ENCODE measurements at places on chromosomes 2 and 18.
A peak's percentile ranks its signal among the peaks of the same experiment; 100 is the strongest.

DNA sequence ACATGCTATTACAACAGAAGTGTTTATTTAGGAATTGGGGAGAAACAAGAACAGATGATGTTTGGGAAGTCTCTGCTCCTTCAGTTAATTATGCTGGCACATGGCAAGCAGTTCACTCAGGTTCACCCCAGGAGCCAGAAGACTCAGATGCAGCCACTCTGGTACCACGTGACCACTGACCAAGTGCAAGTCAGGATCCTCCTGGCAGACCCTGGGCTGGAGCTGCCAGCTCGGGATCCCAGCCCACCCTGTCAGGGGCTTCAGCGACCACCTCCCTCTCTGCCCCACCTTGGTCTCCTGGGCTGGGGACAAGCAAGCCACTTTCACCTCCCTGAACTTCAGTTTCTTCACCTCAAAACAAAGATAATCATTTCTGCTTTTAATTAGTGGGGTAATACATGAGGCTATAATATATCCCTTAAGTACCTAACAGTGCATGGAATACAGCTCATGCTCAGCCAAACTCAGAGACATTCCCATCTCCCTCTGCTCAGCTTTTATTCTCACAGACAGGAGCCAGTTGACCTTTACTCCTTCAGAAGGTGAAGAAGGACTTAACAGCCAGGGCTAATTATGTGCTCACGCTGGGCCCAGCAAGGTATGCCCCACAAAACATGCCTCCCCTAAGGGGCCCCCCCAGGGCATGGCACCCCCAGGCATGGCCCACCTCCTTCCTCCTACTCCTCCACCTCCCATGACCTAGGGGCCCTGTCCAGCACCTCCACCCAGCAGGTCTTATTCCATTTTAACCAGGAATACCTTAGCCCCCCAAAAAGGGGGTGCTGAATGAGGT lies 11.8 kb downstream of the CRACDL start:
- no peak for DNase-seq

- DNase-seq = no peak
These were observed 43.2 kb downstream of the CLASP1 start for GRCh38 chr2:121605820-121606733.

- DNase-seq = no peak
These were observed 39.5 kb downstream of the PTGR3 start for GRCh38 chr18:75169411-75169810.

GRCh38 chr2:61450144-61450543 lies 20.7 kb downstream of the USP34 start:
- DNase-seq = no peak

DNA sequence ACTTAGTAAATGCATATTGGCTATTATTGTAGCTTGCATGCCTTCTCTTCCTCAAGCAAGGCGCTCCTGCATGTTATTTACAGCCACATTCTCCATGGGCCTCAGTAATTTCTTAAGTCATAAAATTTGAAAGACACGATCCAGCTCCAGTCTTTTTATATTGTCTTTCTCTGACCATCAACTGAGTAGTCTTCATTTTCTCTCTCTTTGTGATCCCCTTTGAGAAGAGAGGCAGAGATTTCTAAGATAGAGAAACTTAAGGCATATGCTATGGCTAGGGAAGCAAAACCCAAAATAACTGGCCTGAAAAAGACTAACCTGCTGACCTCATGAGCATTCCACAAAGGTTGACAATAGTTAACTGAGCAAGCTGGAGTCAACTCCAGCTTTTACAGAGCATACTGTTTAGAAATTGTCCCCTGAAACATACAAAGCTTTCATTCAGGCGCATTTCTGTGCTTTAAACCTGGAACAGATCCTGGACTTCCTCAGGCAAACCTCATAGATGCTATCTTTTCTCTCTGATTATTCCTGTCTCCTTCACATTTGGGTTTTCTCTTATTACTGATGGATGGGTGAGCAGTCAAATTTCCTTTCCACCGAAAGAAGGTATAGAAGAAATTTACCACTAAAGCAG lies 4.6 kb downstream of the DPP4 start:
- no peak for DNase-seq

- no peak for DNase-seq
These were observed 515.8 kb downstream of the IRS1 start for GRCh38 chr2:226283796-226284195.

GRCh38 chr2:149409506-149409905 lies 79.1 kb downstream of the LYPD6 start:
- DNase-seq = no peak

GRCh38 chr2:76825140-76825970 lies 696.8 kb downstream of the LRRTM4 start:
- no peak for DNase-seq

GRCh38 chr2:72750977-72751639 lies 74.7 kb downstream of the EXOC6B start:
- DNase-seq = no peak

GRCh38 chr2:50649626-50650402 lies 382.1 kb downstream of the NRXN1 start:
- peak; percentile 10 for DNase-seq

- DNase-seq = peak; percentile 55
These were observed 113.6 kb downstream of the BABAM2 start for GRCh38 chr2:28004086-28004485.

- no peak for DNase-seq
These were observed 186.5 kb upstream of the TPO start for GRCh38 chr2:1226766-1227165.

DNA sequence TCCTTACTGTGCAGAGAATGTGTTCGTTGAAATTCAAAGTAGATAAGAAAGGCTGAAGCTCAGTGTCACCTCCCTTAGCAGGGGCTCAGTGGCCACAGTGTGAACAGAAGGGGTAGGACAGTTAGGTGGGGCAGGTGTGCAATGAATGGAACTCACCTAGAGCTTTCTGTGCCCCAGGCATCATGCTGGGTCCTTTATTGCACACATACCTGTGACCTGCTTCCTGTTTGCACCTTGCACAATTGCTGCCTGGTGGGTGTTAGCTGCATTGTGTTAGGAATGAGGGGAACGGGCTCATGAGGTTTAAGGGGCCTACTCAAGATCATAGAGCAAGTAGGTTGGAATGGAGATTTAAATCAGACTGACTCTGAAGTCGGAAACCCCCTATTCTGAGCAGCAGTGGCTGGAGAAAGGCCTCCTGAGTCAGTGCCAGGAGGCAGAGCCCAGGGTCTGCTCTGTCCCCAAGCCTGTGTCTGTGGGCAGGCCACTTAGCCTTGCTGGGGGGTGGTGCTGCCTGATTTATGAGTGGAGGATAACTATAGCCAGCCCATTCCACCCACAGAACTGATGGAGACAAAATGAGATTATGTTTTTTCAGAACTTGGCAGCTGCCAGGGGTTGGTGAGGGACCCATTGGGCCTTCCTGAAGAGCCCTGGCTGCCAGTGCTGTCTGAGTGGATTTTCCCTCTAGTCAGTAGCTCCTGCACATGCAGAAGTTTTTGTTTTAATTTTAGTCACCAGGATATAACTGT lies 76.2 kb downstream of the NPAS2 start:
- DNase-seq = no peak

DNA sequence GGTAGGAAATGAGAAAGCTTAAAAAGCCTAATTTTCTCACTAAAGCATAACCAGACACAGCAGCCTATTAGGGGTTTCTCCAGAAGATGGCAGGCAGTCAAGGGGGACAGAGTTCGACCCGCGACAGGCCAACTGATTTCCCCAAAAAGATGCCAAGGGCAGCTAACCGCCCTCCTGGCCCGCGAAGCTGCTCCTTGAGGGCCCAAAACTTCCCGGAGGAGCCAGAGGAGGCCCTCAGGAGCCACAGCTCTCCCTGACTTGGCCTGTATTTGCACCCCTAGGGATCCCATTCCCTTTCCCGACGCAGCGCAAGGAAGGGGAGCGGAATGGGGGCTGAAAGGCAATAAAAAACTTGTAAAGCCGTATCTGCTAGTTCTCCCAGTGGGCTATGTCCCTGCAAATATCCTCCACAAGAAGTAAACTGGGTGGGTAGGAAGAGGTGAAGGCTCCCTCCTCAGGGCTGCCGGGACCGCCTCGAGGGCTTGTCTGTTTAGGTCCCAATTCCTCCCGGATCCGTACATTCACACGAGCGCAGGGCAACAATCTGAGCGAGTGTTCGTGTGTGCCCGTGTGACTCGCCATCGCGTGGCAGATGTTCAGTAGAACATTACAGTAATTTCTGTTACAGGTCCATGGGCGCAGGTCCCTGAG lies 756 bp upstream of the NAGK start:
- DNase-seq = no peak

DNA sequence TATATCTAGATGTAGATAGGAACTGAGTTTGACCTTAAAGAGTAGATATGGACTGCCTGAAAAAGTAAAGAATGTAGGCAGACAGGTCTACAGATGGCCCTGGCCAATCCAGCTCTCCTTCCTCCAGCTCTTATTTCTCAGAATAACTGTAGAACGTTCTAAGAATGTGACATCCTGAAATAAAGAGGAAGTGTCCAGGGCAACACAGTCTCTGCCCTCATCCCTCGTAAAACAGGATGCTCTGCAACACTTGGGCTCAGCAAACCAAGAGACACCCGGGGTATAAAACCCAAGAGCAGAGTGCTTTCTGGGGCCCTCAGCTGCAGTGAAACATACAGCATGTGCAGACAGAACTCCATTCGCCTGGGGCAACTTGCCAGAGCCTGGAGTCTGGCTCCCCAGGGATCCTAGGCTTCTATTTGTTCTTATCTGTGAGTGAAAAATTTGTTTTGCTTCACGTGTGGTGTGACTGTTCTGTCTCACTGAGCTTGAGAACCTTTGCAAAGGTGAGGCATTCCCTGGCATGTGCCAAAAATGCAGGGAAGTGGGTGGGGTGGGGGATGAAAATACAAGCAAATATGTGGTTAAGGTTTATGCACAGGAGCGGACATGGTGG lies 401.0 kb downstream of the SETBP1 start:
- DNase-seq = no peak

- no peak for DNase-seq
These were observed 19.4 kb downstream of the COA5 start for GRCh38 chr2:98588880-98589431.

GRCh38 chr2:46716927-46717326 lies 198.7 kb downstream of the MCFD2 start:
- no peak for DNase-seq

DNA sequence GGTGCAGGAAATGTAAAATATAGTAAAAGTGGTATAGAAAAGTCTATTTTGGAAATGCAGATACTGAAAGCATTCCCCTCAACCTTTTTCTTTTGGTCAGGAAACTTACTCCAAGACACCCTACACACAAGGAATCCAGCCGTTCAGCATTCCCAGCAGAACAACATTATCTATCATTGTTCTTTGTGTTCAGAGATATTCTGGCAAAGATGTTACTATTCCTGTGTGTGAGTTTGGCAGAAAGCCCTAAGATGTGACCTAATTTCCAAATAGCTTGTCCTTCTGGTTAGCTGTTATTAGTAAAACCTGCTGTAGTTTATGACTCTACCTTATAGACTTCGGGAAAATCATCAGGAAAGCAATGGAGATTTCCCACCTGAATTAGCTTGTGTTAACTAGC lies 78.1 kb upstream of the PELI1 start:
- DNase-seq = peak; percentile 35

DNA sequence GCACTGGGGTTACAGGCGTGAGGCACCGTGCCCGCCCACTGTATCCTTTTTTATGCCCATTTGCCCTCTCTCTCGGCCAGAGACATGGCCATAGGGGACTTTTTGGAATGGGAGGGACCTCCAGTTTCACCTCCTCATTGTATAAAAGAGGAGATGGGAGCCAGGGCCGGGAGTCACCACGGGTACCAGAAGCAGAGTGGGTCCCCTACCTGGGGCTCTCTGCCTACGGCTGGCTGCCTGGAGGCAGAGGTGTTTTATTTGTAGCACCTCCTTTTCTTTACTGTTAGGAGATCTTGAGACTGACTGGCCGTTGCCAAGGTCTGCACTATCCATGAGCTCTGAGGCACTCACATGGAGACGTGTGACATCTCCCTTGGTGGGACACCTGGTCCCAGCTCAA lies 162.8 kb downstream of the LDLRAD4 start:
- DNase-seq = no peak

GRCh38 chr2:36485521-36485920 lies 112.4 kb downstream of the FEZ2 start:
- DNase-seq = no peak

- no peak for DNase-seq
These were observed 6.3 kb downstream of the YES1 start for GRCh38 chr18:805755-806110.

GRCh38 chr2:239309398-239310245 lies 91.2 kb downstream of the HDAC4 start:
- no peak for DNase-seq

DNA sequence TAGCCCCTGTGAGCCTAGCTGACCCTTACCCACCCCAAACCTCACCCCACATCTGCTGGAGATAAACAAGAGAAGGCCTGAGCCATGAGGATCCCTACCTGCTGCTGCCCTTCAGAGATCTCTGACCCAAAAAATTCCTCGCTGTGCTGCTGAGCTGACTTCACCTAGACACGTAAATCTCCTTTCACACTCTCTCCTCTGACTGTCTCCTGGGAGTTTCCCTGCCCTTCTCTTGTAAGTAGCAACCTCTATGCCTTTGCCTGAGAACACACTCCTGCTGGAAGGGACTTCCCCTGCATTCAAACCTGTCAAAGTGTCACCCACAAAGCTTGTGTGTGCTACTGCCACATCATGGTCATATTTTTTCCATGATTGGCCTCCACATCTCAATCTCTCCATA lies 134.2 kb upstream of the NOL4 start:
- no peak for DNase-seq

- DNase-seq = no peak
These were observed 792.6 kb downstream of the CPS1 start for GRCh38 chr2:211349031-211349430.

DNA sequence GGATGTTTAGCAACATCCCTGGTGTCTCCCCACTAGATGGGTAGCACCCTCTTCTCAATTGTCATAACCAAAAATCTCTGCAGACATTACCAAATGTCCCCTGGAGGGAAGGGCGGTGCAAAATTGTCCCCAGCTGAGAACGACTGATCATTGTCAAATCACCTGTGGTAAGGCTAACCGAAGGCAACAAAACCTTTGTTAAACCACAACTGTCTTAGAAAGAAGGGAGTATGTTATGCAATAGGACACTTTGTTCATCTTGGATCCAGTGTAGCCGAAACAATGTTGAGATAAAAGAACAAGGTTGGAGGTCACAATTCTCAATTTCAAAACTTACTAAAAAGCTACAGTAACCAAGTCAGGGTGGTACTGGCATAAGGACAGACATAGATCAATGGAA lies 50.3 kb upstream of the ST3GAL5 start:
- no peak for DNase-seq

- DNase-seq = no peak
These were observed 121.1 kb upstream of the ACAA2 start for GRCh38 chr18:49934457-49934856.

- no peak for DNase-seq
These were observed 127.6 kb upstream of the DLGAP1 start for GRCh38 chr18:4582431-4583335.

- no peak for DNase-seq
These were observed 2182.7 kb upstream of the PIK3C3 start for GRCh38 chr18:39772155-39772919.

DNA sequence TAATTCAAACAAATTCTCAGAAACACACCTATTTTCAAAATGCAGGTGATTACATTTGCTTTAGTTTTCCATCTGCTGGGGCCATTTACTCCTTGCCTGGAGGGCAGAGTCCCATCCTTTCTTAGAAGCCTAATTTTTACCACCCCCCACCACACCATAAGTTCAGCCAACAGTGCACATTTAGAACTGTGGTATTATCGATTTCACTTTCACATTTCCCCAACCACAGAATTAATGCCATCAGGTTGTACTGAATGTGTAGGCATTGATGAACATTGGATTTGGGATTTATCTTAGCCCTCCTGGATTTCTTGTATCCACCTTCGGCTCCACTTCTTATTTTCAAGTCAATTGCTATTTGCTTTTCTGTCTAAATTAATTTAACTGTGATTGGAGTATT lies 4.5 kb downstream of the SCYGR3 start:
- no peak for DNase-seq

GRCh38 chr2:15168116-15168515 lies 393.0 kb downstream of the NBAS start:
- DNase-seq = no peak

Data from urothelium cell line (cell line).